Epithelial cell of proximal tubule (primary cell): ENCODE measurements at places on chromosomes 11 and 22. TPM values are rescaled to one million over a fixed set of nuclear protein-coding genes. Genes with fewer than 3 reads are reported as not detected.

GRCh38 chr22:35743326-35743860, 25.7 kb downstream of the APOL5 start:
- no peak for DNase-seq

- DNase-seq = peak; percentile 82
Measured at GRCh38 chr11:35734669-35735410, 72.3 kb downstream of the TRIM44 start.

DNA sequence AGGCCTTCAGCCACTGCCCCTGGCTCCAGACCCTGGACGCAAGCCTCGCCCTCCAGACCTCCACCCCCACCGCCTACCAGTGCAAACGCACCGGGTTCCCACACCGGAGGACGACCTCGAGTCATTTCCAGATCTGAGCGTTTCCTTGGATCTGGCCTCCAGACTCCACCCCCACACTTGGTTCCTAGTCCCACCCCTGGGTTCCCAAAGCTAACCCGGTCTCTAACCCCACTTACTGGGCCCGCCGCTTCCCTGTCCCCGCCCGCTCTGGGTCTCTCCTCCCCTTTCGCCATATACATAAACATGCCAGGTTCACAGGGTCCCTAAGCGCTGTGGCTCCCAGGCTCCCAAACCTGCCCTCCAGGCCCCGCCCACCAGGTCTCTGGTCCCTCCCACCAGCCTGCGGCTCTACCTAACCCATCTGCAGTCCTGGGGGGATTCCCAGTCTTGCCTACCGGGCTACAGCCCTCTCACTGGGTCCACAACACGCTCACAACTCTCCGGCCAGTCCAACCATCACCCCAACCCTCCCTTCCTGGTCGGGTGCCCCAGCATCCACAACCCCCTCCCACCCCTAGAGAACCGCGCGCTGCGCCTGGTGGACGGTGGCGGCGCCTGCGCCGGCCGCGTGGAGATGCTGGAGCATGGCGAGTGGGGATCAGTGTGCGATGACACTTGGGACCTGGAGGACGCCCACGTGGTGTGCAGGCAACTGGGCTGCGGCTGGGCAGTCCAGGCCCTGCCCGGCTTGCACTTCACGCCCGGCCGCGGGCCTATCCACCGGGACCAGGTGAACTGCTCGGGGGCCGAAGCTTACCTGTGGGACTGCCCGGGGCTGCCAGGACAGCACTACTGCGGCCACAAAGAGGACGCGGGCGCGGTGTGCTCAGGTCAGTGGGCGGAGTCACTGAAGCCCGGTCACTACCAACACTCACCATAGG, 36.7 kb downstream of the CD6 start:
- DNase-seq = no peak

- DNase-seq = no peak
Measured at GRCh38 chr22:50007057-50007511, 5.5 kb downstream of the IL17REL start.

- DNase-seq = no peak
Measured at GRCh38 chr11:72079819-72080325, 470 bp downstream of the NUMA1 start.

GRCh38 chr11:3190600-3190999, 25.5 kb upstream of the OSBPL5 start:
- no peak for DNase-seq

DNA sequence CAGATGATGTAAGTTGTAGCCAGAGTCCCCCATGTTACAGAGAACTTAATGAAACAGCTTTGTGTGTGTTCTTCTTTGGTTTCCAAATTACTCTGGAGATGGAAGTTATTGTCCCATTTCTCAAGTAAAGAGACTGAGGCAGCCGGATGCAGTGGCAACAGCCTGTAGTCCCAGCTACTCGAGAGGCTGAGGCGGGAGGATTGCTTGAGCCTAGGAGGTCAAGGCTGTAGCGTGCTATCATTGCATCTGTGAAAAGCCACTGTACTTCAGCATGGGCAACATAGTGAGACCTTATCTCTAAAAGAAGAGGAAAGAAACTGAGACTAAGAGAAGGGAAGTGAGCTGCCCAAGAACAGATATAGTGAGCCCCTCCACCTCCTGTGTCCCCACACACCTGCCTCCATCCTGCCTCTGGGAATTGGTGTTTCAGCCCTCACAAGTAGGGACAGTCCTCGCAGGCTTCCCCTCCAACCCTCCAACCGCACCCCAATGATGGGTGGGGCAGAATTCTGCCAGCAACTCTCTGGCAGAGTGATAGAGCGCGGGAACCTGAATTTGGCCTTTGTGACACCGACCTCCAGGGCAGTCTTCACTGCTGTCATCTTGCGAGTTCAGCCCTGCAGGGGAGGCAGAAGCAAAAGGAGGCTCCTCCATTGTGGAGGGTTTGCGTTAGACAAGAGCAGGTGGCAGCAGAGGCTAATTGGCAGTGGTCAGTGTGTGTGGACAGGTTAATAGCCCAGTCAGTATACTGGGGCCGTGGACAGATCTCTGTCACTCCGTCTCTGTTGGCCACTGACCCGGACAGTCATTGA, 1.6 kb downstream of the PDXP start:
- no peak for DNase-seq

DNA sequence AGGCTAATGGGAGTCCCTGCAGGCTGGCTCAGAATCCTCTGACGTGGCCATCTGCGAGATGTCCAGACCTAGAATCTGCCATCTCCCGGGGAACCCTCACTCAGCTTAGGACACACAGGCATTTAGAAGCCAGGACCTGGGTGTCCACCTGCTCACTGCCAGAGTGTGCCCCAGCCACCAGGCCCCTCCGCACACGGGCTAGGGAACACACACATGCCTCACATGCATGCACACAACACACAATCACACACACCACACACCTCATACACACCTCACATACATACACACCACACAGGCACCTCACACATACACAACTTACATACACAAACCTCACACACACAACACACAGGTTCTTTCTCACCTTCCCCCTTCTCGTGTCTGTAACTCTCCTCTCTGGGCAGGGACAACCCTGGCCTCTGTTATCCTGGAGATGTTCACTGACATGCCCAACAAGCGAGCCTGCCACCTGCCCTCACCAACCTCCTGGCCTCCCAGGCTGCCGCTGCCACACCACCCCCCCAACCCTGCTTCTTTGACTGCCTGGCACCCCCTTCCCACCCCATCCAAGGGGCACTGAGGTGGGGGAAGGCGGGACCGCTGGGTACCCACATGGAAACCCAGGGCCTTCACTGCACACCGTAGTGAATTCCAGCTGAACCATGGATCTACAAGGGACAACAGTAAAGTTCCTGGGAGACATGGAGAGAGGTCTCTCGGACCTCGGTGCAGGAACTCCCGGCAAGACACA, 38.1 kb downstream of the GNB1L start:
- DNase-seq = no peak

DNA sequence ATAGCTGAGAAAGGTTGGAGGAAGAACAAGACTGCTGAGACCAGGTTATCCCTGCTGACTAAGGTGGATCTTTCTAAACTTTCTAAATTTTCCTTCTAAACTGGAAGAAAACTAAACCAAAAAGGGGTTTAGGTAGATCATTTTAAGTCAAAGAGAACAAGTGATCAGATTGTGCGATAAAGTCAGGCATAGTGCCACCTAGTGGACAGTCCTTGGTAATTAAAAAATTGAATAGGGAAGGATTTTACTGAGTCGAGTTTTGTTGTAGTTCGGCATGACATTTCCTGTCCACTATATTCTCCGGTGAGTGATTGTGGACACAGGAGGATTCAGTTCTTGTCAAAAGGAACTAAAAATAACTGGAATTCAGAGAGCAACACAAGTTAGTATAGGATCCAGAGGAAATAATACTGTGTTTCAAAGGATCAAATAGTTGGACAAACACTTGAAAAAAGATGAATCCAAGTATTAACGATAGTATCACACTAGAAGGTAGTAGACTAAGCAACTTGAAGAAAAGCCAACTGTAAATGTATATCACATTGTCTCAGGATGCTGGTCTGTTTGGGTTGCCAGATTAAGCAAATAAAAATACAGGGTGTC, 1236.4 kb downstream of the FAM181B start:
- DNase-seq = peak; percentile 7

DNA sequence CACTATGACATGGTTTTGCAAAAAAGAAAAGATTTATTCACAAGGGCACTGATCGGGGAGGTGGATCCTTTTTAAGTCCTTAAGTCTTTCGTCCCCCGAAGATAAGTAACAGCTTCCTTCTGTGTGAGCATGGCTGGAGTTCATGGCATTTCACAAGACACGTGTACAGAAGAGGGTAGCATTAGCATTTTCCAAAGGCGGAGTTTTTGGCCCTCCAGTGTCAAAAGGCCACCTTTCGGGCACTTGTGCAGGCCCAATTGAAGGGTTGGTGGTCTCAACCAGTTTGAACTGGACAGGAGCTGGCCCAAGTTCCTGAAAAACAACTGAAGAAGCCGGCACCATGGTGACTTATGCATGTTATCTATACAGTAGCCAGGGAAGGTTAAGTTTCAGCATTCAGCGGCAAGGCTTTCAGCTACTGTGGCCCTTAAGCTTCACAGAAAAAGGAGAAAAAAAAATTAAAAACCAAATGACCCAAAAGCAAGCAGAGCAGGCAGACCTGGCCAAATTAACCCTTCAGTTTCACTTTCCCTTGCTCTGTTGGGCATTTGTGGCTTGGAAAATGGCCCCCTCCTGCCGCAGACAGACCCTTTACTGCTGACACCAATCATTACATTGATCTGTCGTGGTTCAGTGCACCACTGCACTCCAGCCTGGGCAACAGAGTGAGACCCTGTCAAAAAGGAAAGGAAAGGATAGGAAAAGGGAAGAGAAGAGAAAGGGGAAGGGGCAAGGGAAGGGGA, 18.7 kb downstream of the ZNF74 start:
- no peak for DNase-seq

DNA sequence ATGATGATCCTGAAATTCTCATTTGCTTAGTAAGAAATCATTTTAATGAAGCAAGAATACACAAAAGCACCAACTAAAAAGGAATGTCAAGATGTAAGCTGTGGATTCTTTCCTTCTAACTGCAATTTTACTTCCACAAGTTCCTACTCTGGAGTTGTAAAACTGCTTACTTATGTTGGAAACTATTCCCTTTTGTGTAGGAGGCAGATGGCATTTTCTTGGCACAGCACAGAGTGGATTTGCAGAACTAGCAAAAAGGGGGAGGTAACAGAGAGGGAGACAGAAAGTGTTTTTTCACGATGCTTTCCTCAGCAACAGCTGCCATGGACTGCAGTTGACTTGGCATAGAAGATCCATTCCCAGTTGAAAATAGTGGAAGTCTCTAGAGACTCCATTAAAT, 1112.0 kb upstream of the RAG2 start:
- DNase-seq = no peak

GRCh38 chr11:71502026-71502425, 25.0 kb upstream of the KRTAP5-7 start:
- no peak for DNase-seq

DNA sequence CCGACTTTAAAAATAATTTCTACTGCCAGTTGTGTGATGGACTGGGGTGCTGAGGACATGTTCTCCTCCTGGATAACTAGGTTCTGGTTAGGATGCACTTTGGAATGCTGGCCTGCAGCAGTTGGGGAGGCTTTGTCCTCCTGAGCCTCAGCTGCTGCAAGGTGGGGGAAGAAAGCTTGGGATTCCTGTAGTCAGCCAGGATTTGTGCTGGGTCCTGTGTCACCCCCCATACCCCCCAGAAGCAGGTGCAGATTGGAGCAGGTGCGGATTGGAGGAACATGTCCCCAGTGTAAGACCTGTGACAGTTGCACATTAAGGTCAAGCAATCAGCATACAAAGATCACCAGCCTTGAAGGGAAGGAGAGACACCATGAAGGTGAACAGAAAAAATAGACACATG, 51.1 kb downstream of the MED15 start:
- no peak for DNase-seq

DNA sequence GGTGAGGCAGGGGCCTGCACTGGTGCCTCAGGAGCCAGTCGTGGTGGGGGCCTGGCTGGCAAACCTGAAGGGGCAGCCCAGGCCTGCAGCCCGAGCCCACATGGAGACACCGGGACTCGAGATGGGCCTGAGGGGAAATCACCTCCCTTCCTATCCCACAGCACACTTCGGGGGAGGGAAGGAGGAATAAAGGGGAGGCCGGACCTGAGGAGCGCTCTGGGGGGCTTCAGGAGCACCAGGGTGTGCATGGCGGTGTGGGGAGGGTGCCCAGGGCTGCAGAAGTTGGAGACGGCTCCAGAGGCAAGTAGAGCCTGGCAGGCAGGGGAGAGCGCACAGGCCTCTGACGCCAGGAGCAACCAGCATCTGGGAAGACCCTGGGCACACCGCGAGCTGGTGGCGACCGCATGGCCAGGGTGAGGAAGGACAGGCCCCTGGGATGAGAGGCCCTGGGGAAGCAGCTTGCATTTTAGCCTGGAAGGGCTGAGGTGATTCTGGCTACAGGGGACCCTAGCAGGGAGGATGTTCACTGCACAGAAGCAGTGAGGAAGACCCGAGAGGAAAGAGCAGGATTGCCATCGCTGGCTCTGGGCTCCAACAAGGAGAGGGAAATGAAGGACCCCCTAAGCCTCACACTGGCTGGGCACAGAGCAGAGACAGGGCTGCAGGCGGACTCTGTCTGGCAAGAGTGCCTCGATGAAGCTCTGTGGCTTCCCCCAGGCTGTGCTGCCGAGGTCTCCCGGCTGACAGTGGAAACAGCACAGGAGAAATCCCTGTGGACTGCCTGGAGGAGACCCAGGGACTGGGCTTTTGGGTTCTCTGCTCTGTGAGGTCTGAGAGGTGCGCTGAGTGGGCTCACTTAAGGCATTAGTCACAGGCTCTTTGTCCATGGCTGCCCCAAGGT, 457.7 kb downstream of the BRD1 start:
- DNase-seq = no peak

DNA sequence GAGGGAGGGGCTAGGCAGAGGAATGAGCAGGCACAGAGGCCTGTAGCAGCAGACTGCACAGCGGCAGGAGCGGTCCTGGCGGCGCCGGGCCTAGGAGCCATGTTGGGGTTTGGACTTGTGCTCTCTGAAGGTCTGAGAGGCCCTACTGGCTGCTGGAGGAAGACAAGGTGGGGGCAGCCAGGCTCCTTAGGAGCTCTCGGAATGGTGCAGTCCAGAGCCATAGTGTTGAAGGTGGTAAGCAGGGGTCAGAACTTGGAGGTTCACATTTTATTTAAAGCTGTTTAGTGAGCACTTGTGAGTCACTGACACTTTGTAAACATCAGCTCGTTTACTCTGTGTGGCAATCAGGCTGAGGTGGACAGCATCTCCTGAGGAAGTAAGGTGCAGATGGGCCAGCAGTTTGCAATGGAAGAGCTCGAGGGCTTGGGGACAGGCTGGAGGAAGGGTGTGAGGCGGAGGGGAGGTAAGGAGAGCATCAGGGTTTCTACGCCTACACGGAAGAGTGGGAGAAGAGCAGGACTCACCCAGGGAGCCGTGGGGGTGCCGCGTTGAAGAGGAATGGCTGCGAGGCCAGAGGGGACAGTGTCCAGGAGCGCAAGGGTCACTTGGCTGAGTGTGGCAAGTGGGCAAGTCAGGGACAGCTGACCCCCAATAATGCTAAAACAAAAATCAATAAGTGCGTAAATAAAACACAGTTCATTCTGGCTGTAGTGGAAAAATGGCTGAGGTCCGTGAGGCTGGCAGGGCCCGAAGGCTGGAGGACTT, 10.0 kb upstream of the TMEM191C start:
- DNase-seq = no peak

GRCh38 chr11:44718057-44718456, 8.7 kb upstream of the TSPAN18 start:
- no peak for DNase-seq

The C11orf21 gene
- not detected in 2 replicates for total RNA-seq

The MS4A6A gene
- total RNA-seq = not detected in 2 replicates

The CRYBB2 gene
- total RNA-seq = 0.14 TPM in 1 of 2 replicates, not detected in the other

The GGT5 gene
- total RNA-seq = 0.22 and 1.3 TPM in 2 replicates
